Gastrocnemius medialis (tissue), 4 donors: ENCODE measurements at places on chromosomes 11 and 22.
A peak's percentile ranks its signal among the peaks of the same experiment; 100 is the strongest.

- DNase-seq: no peak
These were observed 582.4 kb upstream of the B3GAT1 start for GRCh38 chr11:134994431-134994830.

DNA sequence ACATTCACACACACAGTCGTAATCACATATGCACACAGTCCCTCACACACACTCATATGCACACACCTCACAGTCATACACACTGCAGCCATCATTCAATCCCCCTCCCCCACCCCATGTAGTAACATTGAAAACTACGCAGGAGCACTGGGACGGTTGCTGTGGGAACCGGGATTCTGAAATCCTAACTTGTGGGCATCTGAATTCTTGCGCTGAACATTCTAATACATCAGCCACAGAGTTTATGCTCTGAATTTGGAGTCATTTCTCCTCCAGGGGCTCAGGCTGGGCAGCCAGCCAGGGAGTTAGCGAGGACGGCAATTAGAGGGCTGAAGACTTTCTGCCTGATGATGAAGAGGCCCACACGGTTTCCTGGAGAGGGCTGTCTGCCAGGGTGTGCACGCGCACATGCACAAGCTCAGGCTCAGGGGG, 32.7 kb downstream of the CD6 start:
- DNase-seq: no peak

- no peak for DNase-seq
These were observed 1.3 kb downstream of the SCARF2 start for GRCh38 chr22:20436307-20436767.

- DNase-seq: no peak
These were observed 26.4 kb downstream of the OR52K1 start for GRCh38 chr11:4508886-4509285.

- DNase-seq: no peak
These were observed 96.6 kb upstream of the KCNA4 start for GRCh38 chr11:30113326-30113898.

DNA sequence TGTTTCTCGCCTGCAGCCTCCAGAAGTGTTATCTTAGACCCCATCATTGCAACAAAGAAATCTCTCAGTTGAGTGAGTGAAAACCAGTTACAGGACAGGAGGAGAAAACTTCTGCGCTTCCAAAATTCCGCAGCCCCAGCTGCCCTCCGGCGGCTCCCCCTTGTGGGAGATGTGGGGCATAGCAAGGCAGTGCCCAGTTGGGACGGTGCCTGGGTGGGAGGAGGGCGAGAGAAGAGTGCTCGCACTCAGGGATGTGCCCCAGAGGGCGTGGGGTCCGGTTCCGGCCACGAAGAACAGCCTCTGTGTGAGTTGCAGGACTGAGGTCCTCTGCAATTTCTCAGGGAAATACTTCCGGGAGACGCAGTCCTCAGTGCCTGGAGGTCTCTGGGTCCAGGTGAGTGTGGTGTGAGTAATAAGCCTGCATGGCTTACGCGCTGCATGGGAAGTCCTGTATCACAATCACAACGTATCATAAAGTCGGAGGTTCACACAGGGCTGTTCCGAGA, 87.0 kb upstream of the BLID start:
- peak; percentile 63 for DNase-seq

DNA sequence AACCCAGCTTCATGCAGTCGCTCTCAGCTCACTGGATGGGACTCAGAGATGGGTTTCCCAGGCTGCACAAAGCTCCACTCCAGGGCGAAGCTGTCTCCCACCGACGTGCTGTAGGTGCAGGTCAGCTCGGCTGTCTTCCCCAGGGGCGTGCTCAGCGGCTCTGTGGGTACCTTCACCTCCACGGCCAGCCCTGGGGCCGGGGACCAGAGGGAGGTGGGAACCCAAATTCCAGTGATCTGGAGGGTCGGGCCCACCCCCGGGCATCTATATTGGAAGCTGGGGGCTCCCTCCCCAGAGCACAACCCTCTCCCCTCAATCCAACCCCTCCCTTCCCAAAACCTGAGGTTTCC, 689 bp downstream of the VSIG2 start:
- DNase-seq: no peak

GRCh38 chr11:75004215-75004614, 15.5 kb downstream of the NEU3 start:
- no peak for DNase-seq

GRCh38 chr22:21624880-21625791, 4.7 kb downstream of the YDJC start:
- no peak for DNase-seq

- no peak for DNase-seq
These were observed 55.2 kb downstream of the SYT9 start for GRCh38 chr11:7306900-7307299.

DNA sequence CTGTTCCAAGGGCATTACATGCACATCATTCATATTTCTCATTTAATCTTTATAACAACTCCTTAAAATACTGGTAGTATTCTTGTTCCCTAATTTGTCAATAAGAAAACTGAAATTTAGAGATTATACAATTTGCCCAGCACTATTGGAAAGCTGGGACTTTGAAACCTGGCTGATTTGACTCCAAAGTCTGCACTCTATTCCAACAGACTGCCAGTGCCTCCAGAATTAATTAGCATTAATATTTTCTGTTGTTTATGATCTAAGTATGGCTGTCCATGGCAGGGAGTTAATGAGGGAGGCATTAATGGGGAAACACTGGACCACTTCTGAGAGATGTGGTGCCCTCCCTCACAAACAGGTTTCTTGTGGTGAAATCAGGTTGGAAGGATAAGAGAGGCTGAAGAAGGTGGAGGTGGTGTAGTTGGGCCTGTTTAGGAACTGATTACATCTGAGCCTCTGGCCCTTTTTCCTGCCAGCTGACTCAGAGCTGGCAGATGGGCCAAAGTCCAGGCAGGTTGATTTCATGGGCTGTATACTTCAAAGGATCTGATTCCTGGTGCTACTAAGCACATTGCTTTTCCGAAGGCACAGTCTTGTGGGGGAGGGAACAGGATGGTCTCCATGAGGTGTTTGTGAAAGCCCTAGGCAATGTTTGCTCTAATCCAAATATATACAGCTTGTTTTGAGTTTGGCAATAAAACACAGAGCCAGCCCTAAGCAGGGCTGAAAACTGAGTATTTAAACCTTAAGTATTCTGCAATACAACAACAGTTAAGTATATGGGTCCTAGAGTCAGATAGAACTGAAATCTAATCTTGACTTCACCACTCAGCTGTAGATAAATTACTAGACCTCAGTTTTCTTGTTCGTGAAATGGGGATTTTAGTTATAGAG, 21.0 kb upstream of the RAB30 start:
- peak; percentile 69 for DNase-seq

DNA sequence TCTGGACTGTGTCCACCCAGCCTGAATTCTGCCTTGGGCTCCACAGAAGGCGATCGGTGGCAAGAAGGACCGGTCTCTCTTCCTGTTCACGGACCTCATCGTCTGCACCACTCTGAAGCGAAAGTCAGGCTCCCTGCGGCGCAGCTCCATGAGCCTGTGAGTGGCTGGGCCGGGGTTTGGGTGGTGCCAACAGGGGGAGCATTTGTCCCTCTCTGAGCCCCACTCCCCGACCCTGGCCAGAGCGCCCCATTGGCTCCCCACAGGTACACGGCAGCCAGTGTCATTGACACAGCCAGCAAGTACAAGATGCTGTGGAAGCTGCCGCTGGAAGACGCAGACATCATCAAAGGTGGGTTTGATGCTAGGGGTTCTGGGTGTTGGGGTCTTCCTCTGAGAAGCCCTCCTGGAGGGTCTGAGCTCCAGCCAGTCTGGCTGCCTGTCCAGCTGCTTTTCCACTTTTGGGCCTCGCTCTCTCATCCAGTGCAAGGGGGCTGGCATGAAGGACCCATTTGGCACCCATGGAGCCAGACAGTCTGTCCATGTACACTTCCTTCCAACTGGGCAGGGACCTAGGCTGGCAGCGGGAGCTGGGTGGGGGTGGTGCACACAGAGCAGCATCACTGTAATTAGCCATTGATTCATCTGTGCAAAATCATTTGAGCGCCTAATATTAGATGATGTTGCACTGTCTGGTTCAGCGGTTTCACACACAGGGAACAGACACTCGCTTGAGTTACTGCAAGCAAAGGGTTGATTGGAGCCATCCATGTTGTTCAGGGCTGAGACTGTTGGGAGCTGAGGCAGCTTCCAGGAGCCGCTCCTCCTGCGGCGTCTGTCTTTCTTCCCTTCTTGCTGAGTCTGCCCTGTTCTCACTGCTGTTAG, 19.0 kb upstream of the RELT start:
- no peak for DNase-seq

GRCh38 chr11:108593923-108594434, 411 bp upstream of the EXPH5 start:
- no peak for DNase-seq

GRCh38 chr22:39150848-39151215, 1.6 kb downstream of the CBX7 start:
- no peak for DNase-seq

- no peak for DNase-seq
These were observed at the start of gene YPEL4 for GRCh38 chr11:57649826-57650738. Gene YPEL4, minus strand, starts transcription at chr11:57649912. Its CDS starts 2,805 bp downstream, at chr11:57647107.

GRCh38 chr11:30960387-30960992, 374.3 kb upstream of the MPPED2 start:
- no peak for DNase-seq

DNA sequence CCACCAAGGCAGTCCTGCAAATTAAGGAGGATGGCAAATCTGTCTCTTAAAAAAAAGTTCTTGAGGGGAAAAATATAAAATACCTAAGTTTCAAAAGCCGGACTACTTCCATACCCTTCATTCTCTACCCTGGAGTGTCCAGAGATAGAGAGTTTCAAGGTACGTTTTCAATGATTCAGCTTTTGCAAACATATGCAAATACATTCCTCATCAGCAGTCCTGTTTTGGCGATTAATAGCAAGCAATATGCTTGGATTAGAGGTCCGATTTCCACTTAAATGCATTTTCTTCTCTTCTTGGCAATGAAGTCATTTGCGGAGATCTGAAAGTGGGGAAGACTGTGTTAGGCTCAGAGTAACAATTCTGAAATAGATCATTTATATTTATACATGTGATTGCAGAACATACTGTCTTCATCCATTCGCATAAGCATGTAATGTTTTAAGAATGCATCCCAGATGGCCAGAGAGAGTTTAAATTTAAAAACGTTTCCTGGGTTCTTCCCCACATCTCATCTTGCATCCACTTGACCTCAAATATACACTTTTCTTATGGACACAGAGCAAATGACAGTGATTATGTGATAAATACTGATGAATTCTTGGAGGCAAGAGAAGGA, 13.8 kb upstream of the TFIP11 start:
- DNase-seq: no peak

DNA sequence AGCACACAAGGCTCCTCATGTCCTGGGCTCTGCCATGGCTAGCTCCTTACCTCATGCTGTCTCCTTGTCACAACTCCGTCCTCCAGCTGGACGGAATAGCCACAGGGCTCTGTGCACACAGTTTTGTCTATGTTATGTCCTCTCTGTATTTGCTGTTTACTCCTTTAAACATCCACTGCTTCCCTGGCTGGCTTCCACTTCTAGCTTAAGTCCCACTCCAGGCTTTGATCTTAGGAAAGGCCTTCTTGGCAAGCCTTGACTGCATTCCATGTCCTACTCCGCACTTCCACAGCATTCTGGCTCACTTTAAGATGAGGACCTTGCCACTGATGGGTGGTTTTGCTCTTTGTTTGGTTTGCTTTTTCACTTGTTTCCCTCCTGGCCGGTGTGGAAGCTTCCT, 22.9 kb upstream of the ROBO3 start:
- no peak for DNase-seq

DNA sequence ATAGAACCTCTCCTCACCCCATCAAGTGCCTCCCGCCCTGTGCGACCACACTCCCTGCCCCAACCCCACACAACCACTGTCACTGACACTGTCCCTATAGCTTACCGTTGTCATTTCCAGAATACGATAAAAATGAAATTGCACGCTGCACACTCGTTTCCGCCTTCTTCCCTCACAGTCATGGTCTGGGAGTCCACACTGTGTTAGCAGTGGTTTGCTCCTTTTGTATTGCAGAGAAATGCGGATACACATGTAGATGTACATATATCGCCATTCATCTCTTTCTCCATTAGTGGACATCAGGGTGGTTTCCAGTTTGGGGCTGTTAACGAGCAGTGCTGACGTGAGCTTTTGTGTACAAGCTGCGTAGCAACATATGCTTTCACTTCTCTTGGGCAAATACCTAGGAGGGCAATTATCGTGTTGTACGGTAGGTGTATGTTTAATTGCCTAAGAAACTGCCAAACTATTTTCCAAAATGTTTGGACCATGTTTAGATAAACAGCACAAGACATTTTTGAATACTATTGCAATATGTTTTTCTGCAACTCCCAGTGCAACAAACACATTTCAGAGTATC, 59.2 kb upstream of the CD5 start:
- no peak for DNase-seq

DNA sequence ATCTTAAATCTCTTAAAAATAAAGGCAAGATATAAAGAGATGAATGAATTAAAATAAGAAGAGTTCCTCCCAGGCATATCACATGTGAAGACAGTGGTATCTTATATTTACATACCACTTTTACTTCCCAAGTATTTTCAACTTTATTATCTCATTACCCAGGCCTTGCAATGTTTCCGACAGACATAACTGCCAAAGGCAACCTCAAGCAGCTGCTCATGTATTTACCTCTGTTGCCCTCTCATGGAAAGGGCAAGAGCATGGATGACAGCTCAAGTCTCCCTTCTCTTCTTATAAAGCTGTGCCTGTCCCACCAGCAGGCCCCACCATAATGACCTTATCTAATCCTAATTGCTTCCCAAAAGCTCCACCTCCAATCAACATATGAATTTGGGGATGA, 894.2 kb downstream of the NTM start:
- DNase-seq: no peak

DNA sequence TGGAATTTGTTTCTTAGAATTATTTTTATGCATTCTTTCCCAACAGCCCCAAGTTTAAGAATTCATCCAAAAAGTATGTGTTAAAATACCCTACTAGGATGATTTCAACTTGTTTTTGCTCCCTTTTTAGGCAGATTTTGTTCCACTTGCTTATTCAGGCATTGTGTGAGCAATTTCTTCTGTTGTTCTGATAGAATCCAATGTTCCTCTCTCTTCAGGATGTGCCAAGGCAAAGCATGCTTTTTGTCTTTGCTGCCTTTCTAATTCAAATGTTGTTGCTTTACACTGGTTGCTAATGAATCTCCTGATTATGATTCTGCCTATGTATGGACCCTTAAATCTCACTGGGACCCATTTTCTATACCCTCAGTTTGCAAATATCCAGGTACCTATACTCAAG, 131.2 kb upstream of the ARHGAP42 start:
- DNase-seq: no peak

DNA sequence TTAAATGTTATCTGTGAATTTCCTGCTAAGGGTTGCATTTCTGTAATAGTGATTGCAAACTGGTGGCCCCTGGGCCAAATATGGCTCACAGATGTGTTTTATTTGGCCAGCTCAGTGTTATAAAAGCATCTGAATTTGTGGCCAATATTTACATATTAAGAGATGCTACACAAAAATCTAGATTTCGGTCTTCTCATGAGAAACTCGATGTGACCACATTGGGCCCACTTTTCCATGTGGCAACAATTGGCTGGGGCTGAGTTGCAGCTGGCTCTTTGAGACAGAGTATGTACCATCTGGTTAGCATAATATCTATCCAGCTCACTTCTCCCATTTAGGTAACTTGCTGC, 244.5 kb upstream of the POU2AF2 start:
- no peak for DNase-seq
